Activated gamma-delta T cell treated with Interleukin-2 at 50 U/mL for 16 hours (primary cell): ENCODE measurements at places on chromosomes 7 and 10.

DNA sequence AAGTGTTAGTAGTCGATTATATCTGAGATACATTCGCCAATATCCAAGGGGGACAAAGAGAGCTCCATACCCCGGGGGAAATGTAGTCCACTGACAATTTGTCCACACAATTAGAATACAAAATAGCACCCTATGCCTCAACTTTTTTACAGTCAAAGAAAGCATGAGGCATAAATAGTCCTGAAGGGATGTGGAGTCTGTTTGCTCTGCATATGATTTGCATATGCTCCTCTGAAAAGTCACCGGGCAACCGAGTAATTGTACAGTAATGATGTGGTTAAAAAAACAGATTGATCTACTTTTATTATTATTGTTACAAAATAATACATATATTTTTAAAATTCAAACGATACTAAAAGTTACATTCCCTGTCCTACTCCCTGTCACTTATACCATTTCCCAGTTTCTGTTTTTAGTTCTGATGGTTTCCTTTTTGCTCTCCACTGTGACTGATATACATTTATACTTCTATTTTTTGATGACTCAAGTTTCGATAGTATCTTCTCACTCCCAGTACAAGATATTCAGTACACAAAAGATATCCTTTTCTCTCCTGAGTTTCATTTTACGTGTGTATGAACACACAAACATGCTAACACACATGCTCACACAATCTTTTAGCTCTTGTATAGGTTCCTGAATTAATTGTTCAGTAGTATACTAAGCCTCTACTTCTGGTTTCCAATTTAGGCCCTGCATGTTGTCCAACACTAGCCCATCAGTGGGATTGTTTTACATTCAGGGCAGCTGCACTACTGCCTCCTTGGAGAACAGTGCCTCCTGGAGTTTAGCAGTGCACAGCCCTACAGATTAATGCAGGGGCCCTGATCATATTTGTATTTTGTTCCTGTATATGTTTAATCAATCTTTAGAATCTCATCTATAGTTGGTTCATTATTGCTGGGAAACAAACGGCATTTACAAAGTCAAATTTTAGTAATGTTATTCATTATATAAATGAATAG, 130.9 kb downstream of the TES start:
- DNase-seq: no peak

DNA sequence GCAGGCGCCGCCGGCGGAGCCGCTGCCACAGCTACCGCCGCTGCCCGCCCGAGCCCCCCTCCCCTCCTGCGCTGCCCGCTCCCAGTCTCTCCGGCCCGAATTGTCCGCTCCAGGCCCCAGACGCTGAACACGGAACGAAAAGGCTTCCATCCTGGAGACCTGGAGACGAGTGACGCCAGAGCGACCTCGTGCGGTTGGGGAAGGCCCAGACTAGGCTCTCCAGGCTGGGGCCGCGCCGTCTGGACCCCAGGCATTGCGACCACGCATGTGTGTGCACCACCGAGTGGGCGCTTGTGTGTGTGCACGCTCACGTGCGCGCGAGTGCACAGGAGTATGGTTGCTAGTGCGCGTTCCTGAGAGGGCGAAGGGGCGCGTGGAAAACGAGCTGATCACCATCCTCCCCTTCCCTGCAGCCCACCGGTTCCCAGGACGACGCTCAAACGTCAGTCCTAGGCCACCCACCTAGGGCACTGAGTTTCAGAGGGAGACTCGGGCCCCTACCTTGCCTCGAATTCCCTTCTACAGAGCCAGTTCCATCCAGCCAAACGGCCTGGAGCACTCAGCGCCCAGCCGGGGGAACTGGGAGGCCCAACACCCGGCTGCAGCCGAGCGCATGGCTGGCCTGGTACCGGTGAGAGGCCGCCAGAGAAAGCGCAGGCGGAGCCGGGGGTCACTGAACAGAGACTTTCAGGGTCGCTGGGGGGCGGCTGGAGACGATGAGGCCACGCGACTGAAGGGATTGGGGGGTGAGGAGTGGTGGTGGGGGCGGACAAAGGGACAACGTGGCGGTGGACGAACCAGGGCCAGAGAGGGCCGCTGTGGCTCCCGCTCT, 11.6 kb downstream of the LBX1 start:
- DNase-seq: no peak

DNA sequence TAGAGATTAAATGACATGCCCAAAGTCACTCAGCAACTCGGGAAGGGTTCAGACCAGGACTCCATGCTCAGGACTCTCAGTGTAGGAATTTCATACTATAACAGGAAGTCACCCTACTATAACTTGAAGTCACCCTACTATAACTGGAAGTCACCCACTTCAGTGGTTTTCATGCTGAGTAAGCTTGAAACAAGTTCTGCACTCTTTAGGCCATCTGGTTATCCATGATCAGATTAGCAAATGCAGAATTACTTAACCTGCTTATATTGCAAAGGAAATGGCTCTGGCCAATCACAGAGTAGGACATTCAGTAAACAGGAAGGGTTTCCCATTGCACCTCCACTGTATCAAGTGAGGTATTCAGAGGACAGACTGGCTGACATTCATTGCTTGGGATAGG, 1240.4 kb downstream of the GATA3 start:
- DNase-seq: no peak

DNA sequence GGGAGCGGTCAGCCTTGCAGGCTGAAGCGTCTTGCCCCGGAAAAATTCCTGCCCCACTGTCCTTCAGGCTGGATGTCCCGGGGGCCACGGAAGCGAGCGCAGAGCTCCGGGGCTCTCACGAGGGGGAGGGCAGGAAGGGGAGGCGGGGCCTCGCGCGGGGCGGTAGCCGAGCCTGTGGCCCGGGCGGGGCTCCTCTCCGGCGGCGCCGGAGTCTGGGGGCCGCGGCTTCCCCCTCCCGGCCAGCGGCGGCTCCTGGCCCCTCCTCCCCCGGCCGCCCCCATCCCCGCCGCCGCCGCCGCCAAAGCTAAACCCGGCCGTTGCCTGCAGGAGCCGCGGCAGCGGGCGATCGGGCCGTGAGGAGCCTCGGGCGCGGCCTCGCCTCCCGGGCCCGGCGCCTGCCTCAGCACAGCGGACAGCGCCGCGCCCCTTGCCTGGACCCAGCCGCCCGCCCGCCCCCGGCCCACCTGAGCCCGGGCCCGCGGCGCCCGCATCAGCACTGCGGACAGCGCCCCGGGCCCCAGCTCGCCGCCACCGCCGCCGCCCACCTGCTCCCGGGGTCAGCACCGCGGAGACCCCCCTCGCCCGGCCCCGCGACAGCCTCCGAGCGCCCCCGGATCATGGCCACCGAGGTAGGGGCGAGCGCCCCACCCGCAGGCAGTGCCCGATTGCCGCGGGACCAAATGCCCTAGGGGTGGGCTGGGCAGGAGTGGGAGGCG, at the start of gene GOLGA7B:
Gene GOLGA7B, plus strand, starts transcription at position 157 of the 716 bp plus-strand sequence. Its CDS starts 461 bp downstream, at position 618.
- DNase-seq: peak; percentile 63

DNA sequence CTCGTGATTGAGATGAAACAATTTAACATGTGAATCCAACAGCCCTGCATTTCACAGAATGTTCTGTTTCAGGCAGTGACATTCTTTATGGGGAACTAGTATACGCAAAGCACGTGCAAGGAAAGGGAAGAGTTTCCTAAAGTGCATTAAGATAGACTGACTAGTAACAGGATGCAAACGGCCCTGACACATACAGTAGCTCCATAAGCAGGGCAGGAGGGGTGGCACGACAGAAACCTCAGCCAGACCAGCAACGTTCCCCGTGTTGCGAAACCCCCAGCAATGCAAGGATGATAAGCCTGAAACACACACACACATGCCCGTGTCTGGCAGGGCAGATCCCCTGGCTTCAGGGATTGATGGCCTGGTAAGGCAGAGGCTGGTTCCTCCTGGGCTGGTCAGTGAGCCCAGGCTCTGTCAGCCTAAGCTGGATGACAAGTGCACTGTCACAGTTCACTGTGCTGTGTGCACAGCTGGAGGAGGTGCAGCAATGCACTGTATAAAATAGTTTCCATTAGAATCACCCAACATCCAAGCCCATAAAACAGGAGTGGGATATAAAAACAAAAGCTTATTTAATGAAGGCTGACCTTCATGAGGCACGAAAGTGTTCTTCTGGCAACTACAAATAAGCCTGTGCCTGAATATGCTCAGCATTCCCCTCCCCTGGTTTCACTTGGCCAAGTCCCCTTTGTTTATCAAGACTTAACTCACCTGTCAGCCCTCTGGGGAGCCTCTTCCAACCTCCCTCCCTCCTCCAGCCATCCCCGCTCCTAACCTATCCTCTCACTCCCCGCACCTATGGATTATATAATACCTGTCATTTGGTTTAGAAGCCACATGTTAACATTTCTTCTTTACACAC, 88.8 kb downstream of the GSAP start:
- no peak for DNase-seq

DNA sequence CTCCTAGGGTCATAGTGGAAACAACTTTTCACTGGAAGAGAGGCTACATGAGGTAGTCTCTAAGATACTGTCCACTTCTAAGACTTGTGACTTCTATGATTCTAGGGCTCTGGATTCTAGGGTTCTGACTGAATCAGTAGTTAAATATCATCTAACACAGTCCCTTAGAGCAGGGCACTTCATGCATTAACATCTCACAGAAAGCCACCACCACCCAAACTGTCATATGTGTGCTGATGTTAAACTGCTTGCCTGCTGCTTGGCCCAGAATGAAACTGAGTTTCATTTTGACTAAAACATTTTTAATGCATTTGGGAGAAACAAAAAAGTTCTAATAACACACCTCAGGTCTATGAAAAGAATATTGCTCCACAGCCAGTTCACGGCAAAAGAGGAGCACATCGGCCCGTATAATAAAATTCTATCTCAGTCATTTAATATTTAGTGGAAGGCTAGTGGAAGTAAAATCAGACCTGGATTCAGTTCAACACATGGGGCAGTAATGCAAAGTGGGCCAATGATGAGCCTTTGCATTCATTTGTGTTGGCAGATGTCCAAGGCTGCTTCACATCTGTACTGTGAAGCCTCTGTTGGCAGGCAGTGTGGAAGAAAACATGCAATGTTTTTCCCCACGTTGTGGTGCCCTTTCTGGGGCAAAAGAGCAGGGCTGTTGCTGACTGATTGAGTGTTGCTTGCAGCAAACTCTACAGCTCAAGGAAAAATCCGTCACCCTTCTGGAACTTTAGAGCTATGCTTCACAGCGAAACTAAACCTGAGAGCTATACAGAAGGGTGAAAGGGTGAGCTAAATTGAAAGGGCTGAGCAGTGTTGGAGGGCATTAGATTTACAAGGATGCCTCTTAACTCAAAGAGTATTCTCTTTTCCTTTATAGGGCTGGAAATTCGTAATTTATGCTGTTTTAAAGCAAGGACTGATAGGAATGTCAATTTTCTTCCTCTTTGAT, 33.5 kb upstream of the AUTS2 start:
- no peak for DNase-seq
